ENCODE measurements at places on chromosomes 1 and 21. TPM values are rescaled to one million over a fixed set of nuclear protein-coding genes. Genes with fewer than 3 reads are reported as not detected.

The SERINC2 gene
- 1.4 TPM for total RNA-seq

The RNU5D-1 gene
- not detected for total RNA-seq

The FMOD gene
- 0.92 TPM for total RNA-seq

The MLLT11 gene
- 86.0 TPM for total RNA-seq

The NEXN gene
- total RNA-seq = 1.2 TPM

The PPIH gene
- total RNA-seq = 20.1 TPM

The OPRD1 gene
- 2.8 TPM for total RNA-seq

The RGS18 gene
- 1.8 TPM for total RNA-seq

The FCRL6 gene
- not detected for total RNA-seq

The AMPD1 gene
- total RNA-seq = not detected

The SPRR2A gene
- not detected for total RNA-seq

The MRPL20 gene
- 65.0 TPM for total RNA-seq

The FMO3 gene
- total RNA-seq = 1.2 TPM

The S100A14 gene
- not detected for total RNA-seq

The CFAP126 gene
- 6.5 TPM for total RNA-seq

The MTARC2 gene
- total RNA-seq = 9.0 TPM

The RXFP4 gene
- not detected for total RNA-seq

The MRAP gene
- not detected for total RNA-seq

The HFM1 gene
- total RNA-seq = 28.8 TPM

The PLCH2 gene
- total RNA-seq = 16.1 TPM

The RNU1-3 gene
- under 0.01 TPM for total RNA-seq

The FAM72C gene
- 1.8 TPM for total RNA-seq

The AMY1B gene
- total RNA-seq = not detected

The HRNR gene
- not detected for total RNA-seq

The CSF3R gene
- 4.6 TPM for total RNA-seq

The CYP2J2 gene
- 1.6 TPM for total RNA-seq

The GJA8 gene
- not detected for total RNA-seq

The PYCR2 gene
- total RNA-seq = 24.0 TPM

The WDR26 gene
- 80.7 TPM for total RNA-seq

The CDC20 gene
- 6.7 TPM for total RNA-seq

The PTPRF gene
- 101 TPM for total RNA-seq

The MAP10 gene
- 8.1 TPM for total RNA-seq

The KIF17 gene
- total RNA-seq = 17.8 TPM

The C1orf210 gene
- not detected for total RNA-seq

The GSTM1 gene
- 15.0 TPM for total RNA-seq

The ACADM gene
- 73.1 TPM for total RNA-seq

The C1orf185 gene
- total RNA-seq = not detected

The RHD gene
- 0.92 TPM for total RNA-seq

The TNFRSF14 gene
- total RNA-seq = 2.8 TPM

The CLCNKB gene
- 0.92 TPM for total RNA-seq

The TLR5 gene
- total RNA-seq = 1.8 TPM

The SEMA4A gene
- 23.3 TPM for total RNA-seq

The RGS13 gene
- total RNA-seq = 1.2 TPM

The PRKAA2 gene
- total RNA-seq = 39.9 TPM

The ERVH48-1 gene
- 0.23 TPM for total RNA-seq

The OR2L2 gene
- total RNA-seq = 0.92 TPM

The MATN1 gene
- 0.46 TPM for total RNA-seq

The ANGPTL1 gene
- total RNA-seq = 1.8 TPM

The GBP5 gene
- 0.23 TPM for total RNA-seq

The AVPR1B gene
- 0.23 TPM for total RNA-seq

The FMO2 gene
- 1.2 TPM for total RNA-seq

The PLA2G2A gene
- not detected for total RNA-seq

The ZNF683 gene
- not detected for total RNA-seq
